ENCODE measurements at places on chromosomes 11 and 22.

GRCh38 chr22:39206491-39206890 is 38.3 kb downstream of the PDGFB start:
- DNase-seq = no peak

DNA sequence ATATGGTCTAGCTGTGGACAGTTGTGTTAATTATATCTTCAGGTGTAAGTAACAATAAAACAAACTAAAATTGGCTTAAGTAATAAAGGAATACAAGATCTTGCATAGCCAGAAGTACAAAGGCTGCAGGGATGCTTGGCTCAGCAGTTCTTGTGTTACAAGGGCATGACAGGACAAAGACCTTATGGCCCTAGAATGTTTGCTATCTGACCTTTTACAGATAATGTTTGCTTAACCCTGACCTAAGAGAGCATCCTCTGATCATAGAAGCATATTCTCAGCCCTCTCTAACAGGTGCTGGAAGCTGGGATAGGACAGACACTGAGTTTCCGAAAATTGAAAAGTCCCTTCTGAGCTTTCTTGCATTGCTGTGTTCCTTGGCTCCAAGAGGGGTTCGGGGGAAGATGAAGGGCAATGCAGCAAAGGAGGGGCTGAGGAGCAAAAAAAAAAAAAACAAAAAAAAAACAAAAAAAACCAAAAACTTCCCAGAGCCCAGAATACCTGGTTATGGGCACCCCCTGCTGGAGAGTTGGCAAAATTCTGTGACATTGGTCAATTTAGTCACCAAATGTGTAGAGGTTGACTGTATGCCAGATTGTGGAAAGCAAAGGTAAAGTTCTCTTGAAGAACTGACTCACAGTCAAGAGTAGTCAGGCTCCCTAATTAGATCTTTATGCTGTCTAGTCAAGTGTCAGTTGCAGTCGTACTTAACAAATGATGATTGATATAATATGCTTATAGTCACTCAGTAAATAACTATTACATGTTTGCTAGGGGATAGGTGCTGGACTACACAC is 10.4 kb upstream of the HIKESHI start:
- DNase-seq = peak; percentile 78

DNA sequence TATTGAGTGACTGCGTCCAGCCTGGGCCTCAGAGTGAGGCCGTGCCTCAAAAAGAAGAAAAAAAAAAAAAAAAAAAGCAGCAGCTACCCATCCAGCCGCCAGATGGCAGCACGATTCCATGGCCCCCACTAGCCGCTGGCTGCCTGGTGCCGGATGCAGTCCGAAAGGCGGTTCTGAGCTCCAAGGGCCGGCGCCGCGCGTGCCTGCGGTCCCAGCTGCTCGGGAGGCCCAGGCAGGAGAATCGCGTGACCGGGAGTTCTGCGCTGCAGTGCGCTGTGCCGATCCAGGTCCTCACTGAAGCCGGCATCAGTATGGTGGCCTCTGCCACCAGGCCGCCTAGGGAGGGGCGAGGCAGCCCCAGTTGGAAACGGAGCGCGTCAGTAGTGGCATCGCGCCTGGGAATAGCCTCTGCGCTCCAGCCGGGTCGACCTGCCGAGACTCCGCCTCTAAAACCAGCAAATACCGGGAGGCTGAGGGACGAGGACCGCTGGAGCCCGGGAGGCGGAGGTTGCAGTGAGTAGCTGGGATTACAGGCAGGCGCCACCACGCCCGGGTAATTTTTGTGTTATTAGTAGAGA is 19.3 kb downstream of the SCARF2 start:
- DNase-seq = peak; percentile 90

DNA sequence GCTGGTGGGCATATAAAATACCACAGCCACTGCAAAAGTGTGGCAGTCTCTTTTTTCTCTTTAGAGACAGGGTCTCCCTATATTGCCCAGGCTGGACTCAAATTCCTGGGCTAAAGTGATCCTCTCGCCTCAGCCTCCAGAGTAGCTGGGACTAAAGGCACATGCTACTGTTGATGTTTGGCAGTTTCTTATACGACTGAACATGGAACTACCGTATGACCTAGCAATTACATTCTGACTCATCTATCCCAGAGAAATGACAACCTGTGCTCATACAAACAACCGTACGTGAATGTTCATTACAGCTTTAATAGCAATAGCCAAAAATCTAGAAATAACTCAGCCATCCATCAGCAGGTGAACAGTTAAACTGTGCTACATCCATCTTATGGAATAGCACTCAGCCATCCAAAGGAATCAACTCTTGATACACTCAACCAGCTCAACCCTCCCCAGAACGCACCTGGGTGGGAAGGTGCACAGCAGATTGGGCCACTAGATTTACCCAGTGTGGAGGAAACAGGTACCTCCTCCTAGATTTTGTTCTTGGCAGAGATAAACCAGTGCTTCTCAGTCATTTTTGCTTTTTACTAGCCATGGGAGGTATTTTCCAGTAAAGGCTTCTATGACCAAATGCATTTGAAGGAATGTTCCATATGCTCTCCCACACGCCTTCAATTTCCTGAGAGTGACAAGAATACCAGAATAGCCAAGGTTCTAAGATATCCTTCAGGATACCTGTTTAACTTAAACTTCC is 130.5 kb downstream of the MED15 start:
- no peak for DNase-seq

- DNase-seq = no peak
Measured at GRCh38 chr11:68040957-68041591, 2.2 kb downstream of the TCIRG1 start.

All from ELR (cell line).